ENCODE measurements at places on chromosomes 2 and 18. TPM values are rescaled to one million over a fixed set of nuclear protein-coding genes. Genes with fewer than 3 reads are reported as not detected.

- DNase-seq, result no peak
Observed at GRCh38 chr2:10980071-10980470, 68.3 kb downstream of the KCNF1 start.

GRCh38 chr18:2441544-2441943, 129.8 kb downstream of the METTL4 start:
- no peak for DNase-seq

The RBM44 gene
- total RNA-seq, result not detected

The XDH gene
- 1.6 TPM for total RNA-seq

DNA sequence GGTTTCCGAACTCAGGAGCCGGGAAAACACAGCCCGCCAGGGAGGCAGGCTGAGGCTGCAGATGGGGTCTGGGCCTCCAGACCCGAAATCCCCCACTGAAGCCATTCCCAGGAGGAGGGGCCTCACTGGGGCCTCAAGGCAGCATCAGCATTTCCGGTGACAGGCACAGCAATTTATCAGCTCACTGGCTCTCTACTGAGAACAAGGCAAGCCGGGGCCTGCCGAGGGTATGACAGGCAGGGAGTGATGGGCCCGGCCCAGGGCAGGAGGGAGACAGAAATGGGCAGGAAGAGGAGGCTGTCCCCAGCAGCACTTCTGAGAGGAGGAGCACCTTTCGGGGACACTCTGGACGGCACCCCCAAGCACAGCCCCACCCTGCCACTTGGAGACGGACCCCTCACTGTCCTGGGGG, 12.5 kb downstream of the SDC1 start:
- DNase-seq, result no peak

The WDCP gene
- 14.6 TPM for total RNA-seq

DNA sequence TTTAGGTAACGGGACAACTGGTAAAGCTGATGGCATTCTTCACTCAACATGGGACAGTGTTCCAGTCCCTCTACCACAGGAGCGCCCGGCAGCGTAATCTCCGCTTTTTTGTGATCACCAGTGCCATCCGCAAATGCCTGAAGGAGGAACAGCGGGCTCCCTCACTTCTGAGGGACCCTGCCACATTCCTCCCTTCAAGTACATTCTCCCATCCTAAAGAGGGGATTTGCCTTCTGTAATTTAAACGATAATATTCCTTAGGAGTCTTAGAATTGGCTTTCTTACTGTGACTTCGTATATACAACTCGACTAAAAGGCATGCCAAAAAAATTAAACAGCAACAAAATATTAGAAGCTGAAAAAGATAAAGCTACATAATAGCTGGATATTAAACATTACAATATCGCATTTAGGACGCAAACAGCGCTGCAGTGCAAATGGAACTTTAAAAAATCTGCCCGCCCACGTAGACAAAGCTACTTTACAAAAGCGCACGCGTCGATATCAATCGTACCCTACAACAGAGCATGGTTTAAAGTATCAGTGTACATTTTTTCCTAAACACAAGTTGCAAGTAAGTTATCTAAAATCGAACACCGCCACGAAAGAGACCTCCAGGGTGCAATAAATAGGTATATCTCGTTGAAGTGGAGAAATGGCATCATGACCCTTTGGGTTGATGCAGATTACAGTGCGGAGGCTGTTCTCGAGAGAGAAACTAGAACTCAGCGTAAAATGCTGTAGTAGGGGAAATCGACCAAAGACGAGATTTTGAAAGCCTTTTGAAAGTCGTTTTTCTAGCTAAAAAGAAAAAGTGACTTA, 2.3 kb upstream of the VSNL1 start:
- DNase-seq, result no peak

DNA sequence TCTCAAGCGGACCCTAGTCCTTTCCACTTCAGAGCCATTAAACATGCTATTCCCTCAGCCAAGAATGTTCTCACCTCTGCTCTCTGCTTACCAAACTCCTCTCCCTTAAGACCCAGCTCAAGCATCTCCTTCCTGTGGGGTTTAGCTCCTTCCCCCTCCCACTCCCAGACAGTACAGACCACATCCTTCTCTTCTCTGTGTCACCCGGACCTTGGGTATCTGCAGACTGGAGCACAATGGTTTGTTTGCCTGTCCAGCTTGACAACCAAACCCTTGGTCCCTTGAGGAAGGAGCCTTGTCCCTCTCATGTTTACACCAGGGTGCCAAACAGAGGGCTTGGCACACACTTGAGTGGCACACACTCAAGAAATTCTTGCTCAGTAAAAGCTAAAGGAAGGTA, 4.1 kb upstream of the CD8A start:
- DNase-seq, result no peak

The ANKRD62 gene
- total RNA-seq, result not detected

- DNase-seq, result no peak
Observed at GRCh38 chr2:197215748-197216360, 94.7 kb downstream of the ANKRD44 start.

- peak; percentile 51 for DNase-seq
Observed at GRCh38 chr2:73134471-73134870, 21.7 kb upstream of the RAB11FIP5 start.

The FTCDNL1 gene
- 0.71 TPM for total RNA-seq

DNA sequence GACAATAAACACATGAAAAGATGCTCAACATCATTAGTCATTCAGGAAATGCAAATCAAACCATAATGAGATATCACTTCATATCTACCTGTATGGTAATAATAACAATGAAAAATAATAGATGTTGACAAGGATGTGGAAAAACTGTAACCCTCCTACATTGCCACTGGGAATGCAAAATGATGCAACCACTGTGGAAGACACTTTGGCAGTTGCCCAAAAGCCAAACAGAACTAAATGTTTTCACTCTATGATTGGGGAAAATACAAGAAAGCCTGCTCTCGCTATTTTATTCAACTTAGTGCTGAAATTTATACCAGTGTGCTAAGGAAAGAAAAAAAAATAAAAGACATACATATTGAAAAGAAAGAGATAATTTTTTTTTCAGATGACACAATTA, 934.5 kb downstream of the CNTNAP5 start:
- no peak for DNase-seq

GRCh38 chr2:186027922-186028321, 289.3 kb downstream of the FSIP2 start:
- DNase-seq, result no peak

GRCh38 chr2:239876948-239877289, 148.2 kb downstream of the NDUFA10 start:
- no peak for DNase-seq

The AGXT gene
- not detected for total RNA-seq

DNA sequence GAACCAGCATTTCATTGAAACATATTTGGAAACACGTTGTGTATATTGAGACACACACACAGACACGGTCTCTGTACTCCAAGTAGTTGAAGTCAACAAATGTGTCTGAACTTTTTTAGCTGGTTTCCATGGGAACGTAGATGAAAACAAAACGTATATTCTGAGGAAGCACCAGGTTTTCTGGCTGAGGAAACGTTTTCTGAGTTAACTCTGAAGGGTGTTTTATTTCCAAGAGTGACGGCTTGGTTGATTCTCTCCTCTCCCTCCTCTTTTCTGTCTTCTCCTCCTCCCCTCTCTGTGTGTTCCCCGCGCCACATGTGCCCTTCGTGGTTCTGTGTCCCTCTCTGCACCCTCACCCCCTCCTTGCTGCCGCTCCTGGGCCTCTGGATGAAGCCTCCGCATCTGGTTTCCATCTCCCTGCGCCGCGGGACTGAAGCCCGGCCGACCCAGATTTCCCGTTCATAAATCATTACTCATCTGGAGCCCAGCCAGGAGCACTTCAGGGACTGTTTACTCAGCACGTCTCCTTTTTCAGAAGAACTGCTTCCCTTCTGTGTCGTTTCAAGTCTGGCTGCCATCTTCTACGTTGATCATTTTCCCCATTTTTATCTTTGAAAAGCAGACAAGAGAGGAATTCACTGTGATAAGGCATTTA, 122.7 kb downstream of the COL6A3 start:
- peak; percentile 98 for DNase-seq

DNA sequence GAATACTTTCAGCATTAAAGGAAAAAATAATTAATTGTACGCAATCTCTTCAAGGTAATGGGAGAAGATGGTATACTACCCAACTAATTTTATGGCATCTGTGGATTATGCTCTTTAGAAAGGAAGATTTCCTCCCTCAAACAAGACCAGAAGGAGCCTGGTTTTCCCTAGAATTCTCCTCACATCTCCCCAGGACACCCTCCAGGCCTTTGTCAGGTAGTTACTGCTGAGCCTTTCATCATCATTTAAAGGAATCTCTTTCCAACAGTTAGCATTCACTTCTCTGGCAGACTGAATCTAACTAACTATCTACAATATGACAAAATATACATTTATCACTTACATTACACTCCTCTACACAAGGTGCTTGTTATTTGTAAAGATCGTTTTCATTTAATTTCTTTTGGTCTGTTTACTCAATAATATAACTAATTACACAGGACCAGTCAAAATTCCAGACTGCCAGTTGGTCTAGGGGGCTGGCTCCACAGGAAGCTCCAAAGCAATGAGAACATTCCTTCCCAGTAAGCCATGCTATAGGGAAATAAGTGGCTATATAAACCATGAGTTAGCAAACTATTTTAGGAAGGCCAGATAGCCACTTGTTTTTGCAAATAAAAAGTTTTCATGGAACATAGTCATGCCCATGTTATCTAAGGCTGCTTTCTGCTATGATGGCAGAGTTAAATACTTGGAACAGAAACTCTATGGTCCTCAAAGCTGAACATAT, 19.1 kb downstream of the ZNF24 start:
- peak; percentile 69 for DNase-seq

GRCh38 chr18:74139411-74139810, 8.2 kb downstream of the FBXO15 start:
- DNase-seq, result no peak

Data from HFFc6 (cell line).